Kidney capillary endothelial cell (primary cell): ENCODE measurements at places on chromosomes 13 and 19.

DNA sequence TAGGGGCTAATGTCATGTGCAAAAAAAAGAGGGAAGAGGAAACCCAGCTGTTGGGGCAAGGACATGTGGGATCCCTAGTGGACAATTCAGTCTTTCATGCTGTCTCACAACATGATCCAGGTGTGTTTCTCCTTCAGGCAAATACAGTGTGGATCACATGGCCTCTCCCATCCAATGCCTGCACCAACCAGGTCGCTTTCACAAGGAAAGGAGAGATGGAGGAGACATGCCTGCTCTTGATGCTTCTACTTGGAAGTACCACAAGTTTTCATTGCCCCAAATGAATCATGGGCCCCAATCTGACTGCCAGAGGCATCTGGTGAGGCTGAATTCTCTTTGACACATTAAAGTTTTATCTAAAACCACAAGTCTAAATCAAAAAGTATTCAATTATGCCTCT lies 82.1 kb downstream of the DLEU7 start:
- DNase-seq: no peak

GRCh38 chr19:14550201-14550754 lies 20.9 kb downstream of the TECR start:
- no peak for DNase-seq

GRCh38 chr13:39159846-39160370 lies 121.7 kb downstream of the NHLRC3 start:
- no peak for DNase-seq

- DNase-seq: peak; percentile 82
These were observed 200.9 kb upstream of the TMTC4 start for GRCh38 chr13:100875392-100876043.

DNA sequence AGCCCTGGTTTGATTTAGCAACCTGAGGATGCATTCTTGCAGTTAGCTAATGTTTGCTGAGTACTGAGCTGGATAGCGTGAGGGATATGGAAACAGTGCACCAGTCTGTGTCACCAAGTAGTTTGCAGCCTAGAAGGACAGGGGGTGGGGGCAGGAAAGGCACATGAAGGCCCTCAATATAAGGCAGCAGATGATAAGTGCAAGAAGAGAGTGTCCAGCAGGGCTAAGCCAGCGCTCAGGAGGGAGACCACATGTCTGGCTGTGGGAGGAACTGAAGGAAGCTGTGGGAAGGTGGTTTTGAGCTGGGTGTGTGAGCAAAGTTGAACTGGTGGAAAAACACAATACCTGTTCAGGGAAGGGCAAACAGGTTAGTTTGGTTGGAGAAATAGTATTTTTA lies 1.7 kb downstream of the CXCL17 start:
- no peak for DNase-seq

DNA sequence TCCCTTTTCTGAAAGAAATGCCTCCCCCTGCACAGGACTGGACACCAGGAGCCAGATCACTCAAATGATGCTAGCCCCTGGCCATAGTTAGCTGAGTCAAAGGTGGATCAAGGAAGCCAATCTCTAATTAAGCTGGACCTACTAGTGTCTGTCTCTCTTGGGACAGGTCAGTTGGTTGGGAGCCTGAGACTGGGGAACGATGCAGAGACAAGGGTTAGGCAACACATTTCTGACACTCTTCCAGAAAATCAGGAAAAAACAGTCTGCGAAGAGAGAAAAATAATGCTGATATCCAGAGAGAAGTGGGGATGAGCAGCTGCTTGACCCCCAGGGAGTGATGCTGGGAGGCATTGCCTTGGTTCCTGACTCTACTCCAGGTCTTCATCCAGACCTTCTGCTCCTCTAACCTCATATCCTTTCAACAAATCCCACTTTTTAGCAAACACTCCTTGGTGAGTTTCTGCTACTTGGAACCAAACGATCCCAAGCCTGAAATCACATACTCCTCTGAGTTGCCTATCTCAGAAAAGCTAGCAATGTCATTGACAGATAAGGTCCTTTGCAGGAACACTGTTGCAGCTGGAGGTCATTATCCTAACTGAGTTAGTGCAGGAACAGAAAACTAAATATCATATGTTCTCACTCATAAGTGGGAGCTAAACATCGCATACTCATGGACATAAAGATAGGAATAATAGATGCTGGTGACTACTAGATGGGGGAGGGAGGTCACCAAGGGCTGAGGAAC lies 369.7 kb downstream of the COG6 start:
- DNase-seq: no peak

DNA sequence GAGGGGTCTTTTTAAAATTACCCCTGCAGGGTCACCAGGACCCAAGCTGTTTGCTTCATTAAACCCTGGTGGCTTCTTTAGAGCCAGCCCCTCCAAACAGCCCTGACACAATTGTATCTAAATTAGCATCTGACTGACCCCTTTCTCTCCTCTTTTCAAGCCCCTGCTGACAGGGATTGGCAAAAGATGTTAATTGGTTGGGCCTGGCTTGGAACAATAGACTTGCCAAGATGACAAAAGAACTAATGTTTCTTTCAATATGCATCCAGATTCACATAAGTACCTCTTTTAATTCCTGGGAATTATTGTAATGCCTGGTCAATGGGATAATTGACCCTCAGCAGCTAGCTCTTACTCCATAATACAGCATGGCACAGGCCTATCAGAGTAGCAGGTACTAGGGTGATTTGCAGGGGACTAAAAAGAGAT lies 140.8 kb downstream of the SHISA2 start:
- no peak for DNase-seq

- no peak for DNase-seq
These were observed 7.9 kb upstream of the DENND1C start for GRCh38 chr19:6489278-6490061.

DNA sequence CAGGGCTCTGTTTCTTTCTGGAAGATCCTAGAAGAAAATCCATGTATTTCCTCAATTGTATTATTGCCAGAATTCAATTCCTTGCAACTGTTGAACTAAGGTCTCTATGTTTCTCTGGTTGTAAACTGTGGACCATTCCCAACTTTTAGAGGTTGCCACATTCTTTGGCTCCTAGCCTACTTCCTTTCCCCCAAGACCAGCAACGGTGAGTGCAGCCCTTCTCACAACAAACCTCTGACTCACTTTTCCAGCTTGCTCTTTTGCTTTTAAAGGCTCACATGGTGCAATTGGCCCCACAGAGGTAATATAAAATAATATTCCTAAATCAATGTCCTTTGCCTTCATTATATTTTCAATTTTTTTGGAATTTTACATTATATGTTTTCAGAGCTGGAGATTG lies 371.3 kb downstream of the SLITRK5 start:
- DNase-seq: no peak

GRCh38 chr13:83980331-83980730 lies 98.1 kb upstream of the SLITRK1 start:
- DNase-seq: no peak

- no peak for DNase-seq
These were observed 13.9 kb downstream of the SLC46A3 start for GRCh38 chr13:28704919-28705318.

DNA sequence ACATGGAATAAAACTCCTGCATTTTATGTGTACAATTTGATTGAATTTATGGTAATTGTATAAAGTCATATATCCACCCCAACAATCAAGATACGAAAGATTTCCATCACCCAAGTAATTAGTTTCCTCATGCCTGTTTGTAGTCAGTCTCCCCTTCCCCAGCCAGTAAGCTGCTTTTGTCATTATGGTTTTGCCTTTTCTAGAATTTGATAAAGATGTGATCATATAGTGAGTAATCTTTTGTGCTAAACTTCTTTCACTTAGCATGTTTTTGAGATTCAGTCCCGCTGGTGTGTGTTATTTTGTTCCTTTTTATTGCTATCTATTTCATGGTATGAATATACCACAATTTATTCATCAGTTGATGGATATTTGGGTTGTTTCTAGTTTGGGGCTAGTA lies 16.0 kb downstream of the ITM2B start:
- DNase-seq: no peak

GRCh38 chr19:10797541-10798256 lies 38.3 kb downstream of the TMED1 start:
- no peak for DNase-seq

GRCh38 chr13:28475916-28476725 lies 18.8 kb downstream of the FLT1 start:
- peak; percentile 74 for DNase-seq

DNA sequence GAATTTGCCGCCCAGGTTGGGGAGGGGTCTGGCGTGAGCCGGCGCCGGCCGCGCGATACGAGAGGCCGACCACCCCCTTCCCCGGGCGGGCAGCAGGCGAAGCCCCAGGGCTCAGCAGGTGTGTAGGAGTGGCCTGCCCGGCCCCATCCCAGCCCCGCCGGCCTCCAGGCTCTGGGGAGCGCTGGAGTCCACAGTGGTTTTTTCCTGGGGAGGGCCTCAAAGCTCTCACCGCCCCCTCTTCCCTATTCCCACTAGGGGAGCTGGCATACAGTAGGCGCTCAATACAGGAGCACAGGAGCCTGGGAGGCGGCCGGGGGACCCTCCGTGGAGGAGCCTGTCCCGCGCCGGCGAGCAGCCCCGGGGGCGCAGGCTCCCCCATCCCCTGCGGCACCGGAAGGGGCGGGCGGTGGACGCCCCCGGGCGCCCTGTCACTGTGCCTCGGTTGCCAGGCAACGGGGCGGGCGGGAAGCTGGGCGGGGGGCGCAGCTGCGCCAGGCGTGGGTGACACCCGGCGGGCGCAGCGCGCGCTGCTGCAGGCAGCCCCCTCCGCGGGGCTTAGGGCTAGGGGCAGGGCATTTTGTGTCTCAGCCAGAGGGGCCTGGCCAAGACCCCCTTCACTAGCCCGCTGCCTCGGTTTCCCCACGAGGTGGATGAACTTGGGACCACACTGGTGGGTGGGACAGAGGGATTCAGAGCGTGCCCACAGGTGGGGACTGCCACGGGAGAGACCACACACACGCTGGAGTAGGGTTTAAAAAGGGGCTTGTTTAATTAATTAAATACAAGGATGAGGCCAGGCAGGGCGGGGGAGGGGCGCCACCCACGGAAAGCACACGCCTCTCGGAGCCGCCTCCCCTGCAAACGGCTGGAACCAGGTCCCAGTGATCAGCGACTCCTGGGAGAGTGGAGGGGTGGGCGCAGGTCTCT lies 3.6 kb upstream of the REXO1 start:
- DNase-seq: no peak

DNA sequence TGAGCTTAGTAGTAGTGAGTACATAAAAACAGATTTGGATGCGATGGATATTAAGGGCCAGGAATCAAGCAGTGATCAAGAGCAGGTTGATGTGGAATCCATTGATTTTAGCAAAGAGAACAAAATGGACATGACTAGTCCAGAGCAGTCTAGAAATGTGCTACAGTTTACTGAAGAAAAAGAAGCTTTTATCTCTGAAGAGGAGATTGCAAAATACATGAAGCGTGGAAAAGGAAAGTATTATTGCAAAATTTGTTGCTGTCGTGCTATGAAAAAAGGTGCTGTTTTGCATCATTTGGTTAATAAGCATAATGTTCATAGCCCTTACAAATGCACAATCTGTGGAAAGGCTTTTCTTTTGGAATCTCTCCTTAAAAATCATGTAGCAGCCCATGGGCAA lies 11.4 kb downstream of the CHAMP1 start:
- no peak for DNase-seq

DNA sequence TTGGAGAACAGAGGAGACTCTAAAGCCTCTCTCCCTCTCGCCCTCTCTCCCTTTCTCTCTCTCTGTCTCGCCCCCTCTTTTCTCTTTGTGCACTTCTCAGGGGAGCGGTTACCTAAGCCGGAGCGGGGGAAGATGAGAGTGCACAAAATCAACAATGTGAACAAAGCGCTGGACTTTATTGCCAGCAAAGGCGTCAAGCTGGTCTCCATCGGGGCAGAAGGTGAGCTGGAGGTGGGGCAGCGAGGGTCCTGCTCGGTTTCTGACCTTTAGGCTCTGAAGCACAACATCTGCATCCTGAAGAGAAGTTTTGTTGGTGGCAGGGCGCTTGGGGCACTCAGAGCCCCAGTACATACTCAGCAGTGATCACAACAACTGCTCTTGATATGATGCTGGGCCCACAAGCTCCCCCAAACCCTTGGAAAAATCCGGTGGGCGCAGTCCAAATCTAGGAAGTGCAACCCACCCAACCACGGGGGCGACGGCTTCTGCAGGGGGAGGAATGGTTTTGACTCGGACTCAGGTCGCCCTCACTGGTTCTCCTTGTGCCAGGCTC lies 43.3 kb downstream of the CAPN12 start:
- no peak for DNase-seq

DNA sequence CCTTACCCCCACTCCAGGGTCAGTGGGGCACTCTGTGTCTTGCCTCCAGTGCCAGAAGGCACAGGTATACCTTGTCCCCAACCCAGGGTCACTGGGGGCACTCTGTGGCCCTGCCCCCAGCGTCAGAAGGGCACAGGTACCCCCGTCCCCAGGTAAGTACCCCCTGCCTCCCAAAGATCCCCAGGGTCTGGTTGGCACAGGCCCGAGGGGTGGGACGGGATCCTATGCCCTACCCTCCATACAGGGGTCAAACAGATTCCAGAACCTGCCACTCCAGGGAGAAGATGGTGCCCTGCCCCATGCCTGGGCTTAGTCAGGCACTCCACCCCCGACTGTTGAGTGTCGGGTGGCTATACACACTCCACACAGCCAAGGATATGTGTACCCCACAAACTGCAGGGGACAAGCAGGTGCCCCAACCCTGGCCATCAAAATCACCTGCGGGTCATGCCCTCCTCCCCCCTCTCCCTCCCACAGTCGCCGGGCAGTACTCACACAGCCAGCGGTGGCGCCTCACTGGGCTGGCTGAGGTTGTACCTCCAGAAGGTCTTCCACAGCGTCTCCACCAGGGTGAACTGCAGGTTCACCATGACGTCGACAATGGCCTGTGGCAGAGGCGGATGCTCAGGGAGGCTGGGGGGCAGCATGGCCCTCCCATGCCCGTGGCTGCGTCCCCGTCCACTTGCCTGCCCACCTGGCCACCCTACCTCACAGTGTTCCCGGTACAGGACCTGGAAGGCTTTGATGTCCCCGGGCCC lies 13.8 kb downstream of the DCAF15 start:
- no peak for DNase-seq

- DNase-seq: no peak
These were observed 24.1 kb downstream of the ING1 start for GRCh38 chr13:110737555-110737954.

DNA sequence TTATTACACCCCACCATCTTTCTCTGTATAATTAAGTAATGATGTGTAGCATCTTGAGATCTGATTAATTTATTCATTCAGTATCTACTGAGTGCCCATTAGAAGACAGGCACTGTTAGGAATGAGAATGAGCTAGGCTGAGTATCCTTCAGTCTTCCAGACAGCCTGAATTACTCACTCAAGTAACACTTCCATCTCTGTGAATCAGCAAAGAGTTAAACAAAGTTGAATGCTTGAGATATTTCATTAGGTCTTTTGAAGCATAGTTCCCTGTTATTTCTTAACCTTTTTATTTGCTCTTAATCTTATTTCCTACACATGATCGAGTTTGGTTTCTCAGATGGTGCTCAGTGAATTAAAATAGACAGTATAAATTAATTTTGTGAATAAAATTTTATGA lies 413.7 kb downstream of the DCT start:
- no peak for DNase-seq
